GM23248 (cell line): ENCODE measurements at places on chromosomes 2 and 18.

GRCh38 chr18:63488160-63488559, 11.4 kb downstream of the SERPINB5 start:
- no peak for DNase-seq

DNA sequence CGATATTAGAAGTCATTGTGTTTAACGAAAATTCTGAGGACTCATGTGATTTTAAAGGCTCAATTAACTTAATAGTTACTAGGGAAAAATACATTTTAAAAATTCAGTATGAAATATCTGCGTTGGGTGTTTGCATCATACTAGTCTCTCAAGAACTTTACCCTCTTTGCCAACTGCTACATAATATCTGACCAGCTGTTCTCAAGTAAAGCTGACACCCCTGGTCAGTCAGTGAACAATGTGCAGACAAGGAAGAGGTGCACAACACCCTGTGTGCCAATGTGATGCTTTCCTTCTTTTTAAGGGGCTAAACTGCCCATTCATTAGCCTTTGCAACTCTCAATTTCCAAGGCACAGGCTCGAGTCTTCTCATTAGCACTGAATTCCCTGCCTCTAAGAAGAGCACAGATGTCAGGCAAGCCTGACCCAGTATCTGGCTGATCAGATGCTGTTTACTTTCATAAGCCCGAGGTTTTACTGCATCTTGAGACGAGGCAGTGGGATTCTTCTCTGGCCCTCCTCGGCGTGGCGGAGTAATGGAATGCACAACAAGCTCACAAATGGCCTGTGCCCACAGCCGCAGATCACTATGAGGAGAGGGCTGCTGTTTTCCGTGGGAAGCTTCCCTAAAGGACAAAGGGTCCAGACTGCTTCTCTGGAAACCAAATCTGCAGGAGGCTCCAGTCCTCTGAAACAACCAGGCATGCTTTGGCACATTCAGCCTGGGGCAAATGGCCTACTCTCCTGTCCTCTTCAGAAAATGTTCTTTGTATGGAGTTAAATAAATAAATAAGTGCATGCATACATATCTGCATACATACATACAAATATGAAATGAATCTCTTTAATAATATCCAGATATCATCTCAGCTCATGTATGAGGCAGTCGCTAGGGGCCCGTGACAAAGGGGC, 240.3 kb downstream of the ZNF521 start:
- no peak for DNase-seq

- DNase-seq, result no peak
Measured at GRCh38 chr2:66821168-66821567, 386.2 kb downstream of the MEIS1 start.

GRCh38 chr18:12102136-12102842, 8.6 kb downstream of the ANKRD62 start:
- no peak for DNase-seq

GRCh38 chr18:72638376-72638775, 94.2 kb upstream of the CBLN2 start:
- no peak for DNase-seq

DNA sequence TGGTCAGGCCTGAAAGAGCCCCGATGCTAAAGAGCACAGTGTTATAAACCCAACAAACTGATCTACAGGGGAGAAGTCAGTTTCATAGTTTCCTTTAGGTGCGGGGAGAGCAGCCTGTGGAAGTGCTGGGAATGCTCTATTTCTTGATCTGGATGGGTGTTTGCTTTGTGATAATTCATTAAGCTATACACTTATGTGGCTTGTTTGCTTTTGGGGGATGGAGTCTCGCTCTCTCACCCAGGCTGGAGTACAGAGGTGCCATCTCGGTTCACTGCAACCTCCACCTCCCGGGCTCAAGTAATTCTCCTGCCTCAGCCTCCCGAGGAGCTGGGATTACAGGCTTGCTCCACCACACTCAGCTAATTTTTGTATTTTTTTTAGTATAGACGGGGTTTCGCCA, 30.1 kb upstream of the CEP68 start:
- no peak for DNase-seq

DNA sequence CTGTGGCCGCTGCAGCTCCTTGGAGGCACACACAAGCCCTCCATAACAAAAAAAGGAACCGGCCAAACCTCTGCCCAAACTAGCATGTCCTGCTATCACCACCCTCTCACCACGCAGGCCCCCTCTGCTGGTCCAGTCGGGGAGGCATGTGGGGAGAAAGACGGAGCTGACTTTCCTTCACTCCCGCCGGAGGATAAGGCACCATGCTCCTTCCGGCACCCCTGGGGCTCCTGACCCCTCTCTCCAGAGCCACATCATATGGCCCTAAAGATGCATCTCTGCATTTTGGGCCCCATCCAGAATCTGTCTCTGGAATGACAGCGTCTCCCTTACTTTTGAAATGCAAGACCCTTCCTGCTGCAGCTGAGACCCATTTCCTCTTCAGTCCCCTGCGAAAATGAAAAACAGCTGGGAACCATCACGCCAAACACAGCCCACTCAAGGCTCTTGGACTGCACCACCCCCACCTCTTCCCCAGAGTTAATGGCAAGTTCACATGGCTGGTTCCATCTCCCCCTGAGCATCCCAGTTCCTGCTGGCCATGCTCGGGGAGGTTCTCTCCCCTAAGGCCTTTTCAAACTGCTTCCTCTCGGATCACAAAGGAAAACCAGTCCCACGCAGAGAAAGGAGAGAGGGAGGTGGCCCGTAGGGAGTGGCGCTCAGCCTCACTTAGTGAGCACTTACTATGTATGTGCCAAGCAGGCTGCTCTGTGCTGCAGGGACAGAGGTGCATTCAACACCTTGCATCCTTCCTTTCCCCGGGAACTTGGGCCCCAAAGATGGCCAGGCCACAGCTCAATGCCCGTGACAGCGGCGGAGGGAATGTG, 35.2 kb upstream of the MLPH start:
- DNase-seq, result no peak

- DNase-seq, result no peak
Measured at GRCh38 chr2:52145005-52145404, 1113.1 kb upstream of the NRXN1 start.
